ENCODE measurements at places on chromosomes 3 and 15.

- no peak for DNase-seq
These were observed 36.6 kb downstream of the EOMES start for GRCh38 chr3:27685474-27685873.

DNA sequence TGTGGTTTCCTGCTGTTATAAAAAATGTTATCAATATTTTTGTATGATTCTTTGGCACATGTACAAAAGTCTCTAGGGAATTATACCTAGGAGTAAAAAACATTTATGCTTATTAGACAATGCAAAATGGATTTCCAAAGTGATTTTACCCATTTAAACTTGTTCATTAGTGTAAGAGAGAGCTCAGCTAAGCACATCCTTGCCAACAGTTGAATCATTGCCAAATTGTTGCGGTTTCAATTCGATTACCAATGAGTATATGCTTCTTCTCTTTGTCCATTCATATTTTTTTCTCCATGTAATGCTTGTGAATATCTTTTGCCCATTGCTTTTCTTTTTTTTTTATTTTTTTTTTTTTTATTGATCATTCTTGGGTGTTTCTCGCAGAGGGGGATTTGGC lies 17.2 kb downstream of the CASR start:
- no peak for DNase-seq

DNA sequence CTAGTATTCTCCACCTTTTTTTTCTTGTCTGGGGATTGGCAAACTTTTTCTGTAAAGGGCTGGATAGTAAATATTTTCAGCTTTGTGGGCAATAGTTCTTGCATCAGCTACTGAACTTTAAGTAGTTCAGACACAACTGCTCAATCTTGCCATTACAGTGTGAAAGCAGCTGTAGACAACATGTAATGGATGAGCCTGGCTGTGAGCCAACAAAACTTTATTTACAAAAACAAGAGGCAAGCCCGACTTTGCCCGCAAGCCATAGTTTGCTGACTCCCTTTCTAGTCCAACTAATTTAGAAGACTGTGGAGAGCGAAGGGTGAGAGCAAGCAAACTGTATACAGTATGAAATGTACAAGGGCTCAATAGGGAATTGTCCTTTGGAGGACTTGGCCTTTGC lies 6.2 kb downstream of the FRMD4B start:
- no peak for DNase-seq

DNA sequence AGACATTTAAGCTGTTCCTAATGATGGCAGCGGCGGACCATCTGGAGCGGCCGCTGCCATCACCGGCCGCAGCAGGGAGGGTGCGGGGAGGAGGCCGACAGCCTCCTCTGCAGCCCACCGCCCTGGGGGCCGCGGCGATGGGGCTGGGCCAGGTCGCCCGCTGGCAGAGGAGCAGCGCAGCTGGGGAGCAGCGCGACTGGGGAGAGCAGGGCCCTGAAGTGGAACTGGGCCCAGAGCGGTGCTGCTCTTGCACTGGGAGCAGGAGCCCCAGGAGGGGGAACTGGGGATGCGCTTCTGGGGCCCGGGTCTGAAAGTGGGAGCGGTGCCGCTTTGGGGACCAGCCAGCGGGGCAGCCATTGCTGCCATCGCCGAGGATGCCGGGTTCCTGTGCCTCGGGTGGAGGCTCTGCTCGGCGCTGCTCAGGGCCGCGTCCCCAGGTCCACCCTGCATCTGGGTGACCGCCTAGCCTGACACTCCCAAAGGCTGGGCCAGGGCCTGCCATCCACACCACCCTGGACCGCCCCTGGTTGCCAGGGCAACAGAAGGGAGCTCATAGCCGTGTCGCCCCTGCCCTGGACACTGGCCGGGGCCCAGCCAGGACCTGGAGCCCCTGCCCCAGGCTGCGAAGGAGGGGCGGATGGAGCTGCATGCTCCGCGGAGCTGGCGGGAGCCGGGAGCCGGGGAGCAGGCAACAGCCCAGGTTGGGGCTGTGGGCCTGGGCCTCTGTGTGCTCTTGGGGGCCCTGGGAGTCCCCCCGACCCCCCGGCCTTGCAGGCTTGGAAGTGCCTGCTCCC lies 15.5 kb upstream of the PLA2G4E start:
- no peak for DNase-seq

- no peak for DNase-seq
These were observed 11.0 kb downstream of the CRTC3 start for GRCh38 chr15:90540768-90541167.
